ENCODE measurements at places on chromosomes 5 and 9.
A peak's percentile ranks its signal among the peaks of the same experiment; 100 is the strongest.

GRCh38 chr5:50744776-50745175 lies 78.3 kb downstream of the PARP8 start:
- no peak for DNase-seq

GRCh38 chr5:119022017-119022745 lies 33.8 kb upstream of the DTWD2 start:
- peak; percentile 22 for DNase-seq

DNA sequence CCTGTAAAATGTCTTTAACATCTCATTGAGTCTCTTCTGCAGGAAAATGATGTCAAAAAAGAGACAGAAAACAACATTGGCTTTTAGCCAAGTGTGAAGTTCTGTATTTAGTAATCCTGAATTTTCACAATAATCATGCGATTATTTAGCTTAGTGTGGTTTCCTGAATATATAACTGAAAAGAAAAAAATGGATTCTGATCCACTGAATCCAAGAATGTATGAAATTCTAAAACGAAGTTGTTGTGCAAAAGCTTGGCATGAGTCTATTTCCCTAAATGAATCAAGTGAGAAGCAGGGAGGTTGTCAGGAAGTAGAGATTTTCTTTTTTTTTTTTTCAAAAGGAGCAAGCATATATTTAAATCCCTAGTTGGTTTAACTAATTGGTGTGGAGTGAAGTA lies 145.9 kb upstream of the CDH6 start:
- DNase-seq, result no peak

- DNase-seq, result no peak
Measured at GRCh38 chr5:107118184-107119019, 552.3 kb downstream of the EFNA5 start.

DNA sequence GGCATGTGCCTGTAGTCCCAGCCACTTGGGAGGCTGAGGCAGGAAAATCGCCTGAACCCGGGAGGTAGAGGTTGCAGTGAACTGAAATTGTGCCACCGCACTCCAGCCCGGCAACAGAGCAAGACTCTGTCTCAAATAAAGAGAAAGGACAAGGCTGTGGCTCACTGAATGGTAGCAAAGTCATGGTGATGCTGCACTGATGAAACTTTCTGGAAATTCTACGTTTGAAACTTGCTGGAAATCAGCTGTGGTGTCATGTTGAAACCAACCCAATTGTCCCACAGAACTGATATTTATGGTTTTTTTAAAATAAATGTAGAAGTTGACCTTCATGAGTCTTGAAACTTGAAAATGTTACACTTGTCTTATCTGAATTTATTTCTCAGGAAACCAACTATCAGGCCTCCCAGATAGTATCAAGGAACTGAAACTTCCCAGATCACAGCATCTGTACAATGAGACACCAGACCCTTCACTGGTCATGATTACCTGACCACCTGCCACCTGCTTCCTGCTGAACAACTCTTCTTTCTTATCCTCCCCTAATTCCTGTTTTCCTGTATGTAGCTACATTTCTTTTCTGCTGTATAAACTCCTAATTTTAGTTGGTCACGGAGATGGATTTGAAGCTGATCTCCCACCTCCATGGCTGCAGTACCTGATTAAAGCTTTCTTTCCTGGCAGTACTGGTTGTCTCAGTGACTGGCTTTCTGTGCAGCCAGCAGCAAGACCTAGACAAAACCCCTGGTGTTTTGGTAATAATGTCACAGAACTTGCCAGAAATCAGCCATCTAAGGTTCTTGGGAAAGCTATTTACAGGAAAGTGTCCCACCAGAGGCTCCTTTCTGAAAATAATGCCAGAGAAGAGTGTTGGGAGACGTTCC lies 5.6 kb upstream of the TBC1D13 start:
- DNase-seq, result no peak

- DNase-seq, result no peak
Measured at GRCh38 chr9:114382699-114383520, 4.9 kb downstream of the AKNA start.

GRCh38 chr9:37966412-37967013 lies 62.6 kb upstream of the SLC25A51 start:
- DNase-seq, result no peak

GRCh38 chr5:160213537-160213936 lies 15.8 kb upstream of the FABP6 start:
- no peak for DNase-seq

DNA sequence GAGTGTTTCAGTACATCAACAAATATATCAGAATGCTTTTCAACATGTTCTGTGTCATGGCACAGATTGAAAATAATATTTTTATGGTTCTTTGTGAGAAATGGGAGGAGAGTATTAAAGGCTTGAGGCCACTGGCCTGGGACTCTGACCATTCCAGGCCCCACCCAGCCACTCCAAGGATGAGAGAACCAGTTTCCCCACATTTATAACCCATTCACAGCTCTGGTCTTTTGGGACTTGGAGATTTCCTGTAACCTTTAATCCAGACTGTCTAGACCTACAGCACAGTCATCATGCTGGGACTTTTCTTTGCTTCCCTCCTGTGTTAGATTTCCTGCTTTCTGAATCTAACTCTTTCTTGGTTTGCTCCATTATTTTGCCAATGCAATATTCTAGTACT lies 389.6 kb downstream of the KIAA0825 start:
- DNase-seq, result no peak

DNA sequence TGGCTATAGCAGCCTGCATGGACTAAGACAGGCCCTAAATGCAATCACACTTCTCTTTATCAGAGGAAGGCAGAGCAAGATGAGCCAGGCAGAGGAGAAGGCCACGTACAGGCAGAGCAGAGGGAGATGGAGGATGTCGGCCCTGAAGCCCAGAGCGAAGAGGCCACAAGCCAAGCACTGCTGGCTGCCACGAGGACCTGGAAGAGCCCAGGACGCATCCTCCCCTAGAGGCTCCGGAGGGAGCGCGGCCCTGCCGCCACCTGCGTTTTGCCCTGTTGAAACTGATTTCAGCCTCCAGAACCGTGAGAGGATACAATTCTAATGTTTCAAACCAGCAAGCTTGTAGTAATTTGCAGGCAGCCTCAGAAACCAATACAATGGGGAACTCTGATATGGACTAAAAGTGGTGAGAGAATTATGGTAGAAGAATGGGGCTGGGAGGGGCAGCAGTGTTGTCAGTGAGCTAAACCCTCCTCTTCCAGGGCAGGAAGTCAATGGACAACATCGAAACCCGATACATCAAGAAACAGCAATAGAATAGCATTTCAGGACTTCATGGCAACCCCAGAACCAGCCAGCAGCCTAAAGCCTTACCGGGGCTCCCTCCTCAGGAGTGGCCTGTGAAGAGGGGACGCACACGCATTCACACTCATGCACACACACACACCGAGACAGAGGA lies 32.6 kb downstream of the ADAMTS2 start:
- no peak for DNase-seq

GRCh38 chr9:8680658-8681057 lies 881.1 kb upstream of the DMAC1 start:
- DNase-seq, result no peak

GRCh38 chr5:59445741-59446140 lies 447.8 kb downstream of the PDE4D start:
- no peak for DNase-seq

Measured in right kidney (tissue), 9 donors.